Activated naive CD8-positive, alpha-beta T cell treated with anti-CD3 and anti-CD28 coated beads for 36 hours (primary cell): ENCODE measurements at places on chromosomes 1 and 21. TPM values are rescaled to one million over a fixed set of nuclear protein-coding genes. Genes with fewer than 3 reads are reported as not detected.

- H3K36me3 ChIP-seq = peaks cover 4% of the 10 kb centered on the region
- DNase-seq = no peak
- H3K4me3 ChIP-seq = no peak overlapping the region
- no peak overlapping the region for H3K27ac ChIP-seq
Measured at GRCh38 chr1:41773144-41773591, 145.6 kb downstream of the HIVEP3 start.

DNA sequence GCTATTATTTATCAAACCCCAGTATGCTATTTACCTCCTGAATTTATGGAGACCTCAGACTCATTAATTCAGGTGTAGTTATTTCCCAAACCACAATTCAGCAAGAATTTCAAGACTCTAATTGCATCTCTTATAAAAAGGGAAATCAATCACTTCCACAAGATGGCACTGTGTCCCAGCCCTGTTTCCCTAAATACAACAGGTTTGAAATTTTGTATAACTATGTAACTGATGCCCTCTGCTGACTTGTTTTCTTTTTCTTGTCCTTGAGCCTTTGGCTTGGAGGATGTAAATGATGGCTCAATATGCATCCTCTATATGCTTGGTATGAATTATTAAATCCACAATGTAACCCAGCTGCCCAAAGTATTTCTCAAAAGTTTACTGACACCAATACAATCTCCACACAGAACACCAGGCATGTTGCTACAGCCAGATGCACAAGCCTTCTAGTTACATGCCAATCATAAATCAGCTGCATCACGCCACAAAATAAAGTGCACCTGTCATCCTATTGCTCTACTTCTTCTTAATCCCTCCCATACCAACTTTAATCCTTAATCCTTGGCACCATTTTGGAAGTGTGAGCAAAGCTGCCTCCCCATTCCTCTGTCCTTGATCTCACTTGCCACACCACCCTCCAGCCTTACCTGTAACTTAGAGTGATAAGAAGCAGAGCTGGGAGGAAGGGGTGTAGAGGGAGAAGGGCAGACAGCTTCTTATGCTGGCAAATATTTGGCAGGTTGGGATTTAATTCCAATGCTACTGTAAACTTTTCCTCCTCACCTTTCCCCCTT, 9.0 kb downstream of the C1orf105 start:
- H3K27ac ChIP-seq = no peak overlapping the region
- H3K27me3 ChIP-seq = no peaks in the 10 kb centered on the region
- H3K4me1 ChIP-seq = peaks cover 35% of the 10 kb centered on the region
- H3K4me3 ChIP-seq = no peak overlapping the region
- peaks cover 11% of the 10 kb centered on the region for H3K36me3 ChIP-seq

- peaks cover 5% of the 10 kb centered on the region for H3K4me1 ChIP-seq
- no peak overlapping the region for H3K27ac ChIP-seq
- H3K36me3 ChIP-seq = no peaks in the 10 kb centered on the region
- H3K27me3 ChIP-seq = peaks cover 14% of the 10 kb centered on the region
Measured at GRCh38 chr1:232329103-232329813, 300.7 kb downstream of the SIPA1L2 start.

DNA sequence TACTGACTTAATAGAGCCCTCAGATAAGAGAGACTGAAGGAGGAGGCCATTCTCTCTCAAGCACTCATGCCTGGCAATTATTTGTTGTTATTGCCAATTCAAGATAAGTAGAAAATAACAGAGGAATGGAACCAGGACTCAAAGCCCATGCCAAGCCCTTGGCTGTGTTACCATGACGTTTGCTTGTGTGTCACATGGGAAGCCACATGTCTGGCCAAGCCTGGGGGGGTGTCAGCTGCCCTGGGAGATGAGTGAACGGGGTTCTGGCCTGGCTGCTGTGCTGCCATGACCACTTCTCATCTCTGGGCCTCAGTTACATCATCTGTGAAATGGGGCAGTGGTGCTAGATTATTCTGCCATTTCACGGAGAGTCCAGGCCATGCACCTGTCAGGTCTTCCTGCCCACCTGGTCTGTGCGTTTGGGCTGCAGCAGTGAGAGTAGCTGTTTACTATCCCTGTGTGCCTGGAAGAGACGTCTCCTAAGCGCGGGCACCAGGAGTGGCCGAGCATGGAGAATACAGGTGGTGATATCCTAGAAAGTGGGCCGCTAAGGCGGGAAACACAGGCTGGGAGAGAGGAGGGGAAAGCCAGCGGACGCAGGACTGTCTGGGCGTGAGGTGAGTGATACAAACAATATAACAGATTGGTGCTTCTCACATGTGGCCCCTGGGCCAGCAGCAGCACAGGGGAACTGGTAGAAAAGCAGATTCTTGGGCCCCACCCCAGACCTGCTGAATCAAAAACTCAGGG, 67.8 kb downstream of the MAN1C1 start:
- H3K27ac ChIP-seq = no peak overlapping the region
- peaks cover 34% of the 10 kb centered on the region for H3K4me1 ChIP-seq
- DNase-seq = no peak
- no peak overlapping the region for H3K4me3 ChIP-seq
- H3K36me3 ChIP-seq = peaks cover 8% of the 10 kb centered on the region
- H3K27me3 ChIP-seq = peaks cover 3% of the 10 kb centered on the region

DNA sequence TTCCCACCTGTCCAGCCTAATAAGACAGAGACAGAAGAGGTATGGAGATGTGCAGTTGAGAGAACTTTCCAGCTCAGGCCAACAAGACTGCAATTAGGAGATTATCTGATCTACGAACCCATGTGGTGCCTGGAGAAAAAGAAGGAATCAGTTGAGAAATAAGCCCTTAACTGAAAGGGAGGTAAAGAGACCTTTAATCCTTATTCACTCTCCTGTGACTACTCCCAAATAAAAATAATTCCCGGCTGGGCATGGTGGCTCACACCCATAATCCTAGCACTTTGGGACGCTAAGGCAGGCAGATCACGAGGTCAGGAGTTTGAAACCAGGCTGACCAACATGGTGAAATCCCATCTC, 31.9 kb upstream of the SARS1 start:
- no peak overlapping the region for H3K27ac ChIP-seq
- H3K27me3 ChIP-seq = no peaks in the 10 kb centered on the region
- no peaks in the 10 kb centered on the region for H3K36me3 ChIP-seq
- H3K4me3 ChIP-seq = no peak overlapping the region
- no peak for DNase-seq

GRCh38 chr1:58162952-58163550, 383.5 kb downstream of the OMA1 start:
- H3K27ac ChIP-seq = no peak overlapping the region
- no peak overlapping the region for H3K4me3 ChIP-seq
- H3K36me3 ChIP-seq = no peaks in the 10 kb centered on the region
- DNase-seq = peak; percentile 2
- H3K27me3 ChIP-seq = peaks cover 3% of the 10 kb centered on the region

DNA sequence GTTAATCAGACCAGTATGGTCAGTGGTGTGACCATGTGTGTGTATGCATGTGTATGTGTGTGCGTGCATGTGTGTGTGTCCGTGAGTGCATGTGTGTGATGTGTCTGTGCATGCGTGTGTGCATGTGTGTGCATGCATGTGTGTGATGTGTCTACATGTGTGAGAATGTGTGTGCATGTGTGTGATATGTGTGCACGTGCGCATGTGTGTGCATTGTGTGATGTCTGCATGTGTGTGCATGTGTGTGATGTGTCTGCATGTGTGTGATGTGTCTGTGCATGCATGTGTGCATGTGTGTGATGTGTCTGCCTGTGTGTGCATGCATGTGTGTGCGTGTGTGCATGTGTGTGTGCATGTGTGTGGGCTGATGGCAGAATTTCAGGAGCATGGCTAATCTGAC, 58.2 kb downstream of the SIK1 start:
- no peak overlapping the region for H3K4me3 ChIP-seq
- H3K27me3 ChIP-seq = no peaks in the 10 kb centered on the region
- no peaks in the 10 kb centered on the region for H3K4me1 ChIP-seq
- DNase-seq = no peak
- no peaks in the 10 kb centered on the region for H3K36me3 ChIP-seq

CADM3 gene
- not detected for total RNA-seq

- H3K36me3 ChIP-seq = no peaks in the 10 kb centered on the region
- H3K27ac ChIP-seq = no peak overlapping the region
- H3K27me3 ChIP-seq = peaks cover 20% of the 10 kb centered on the region
- DNase-seq = no peak
Measured at GRCh38 chr1:30169269-30169668, 554.1 kb downstream of the MATN1 start.

- H3K36me3 ChIP-seq = peaks cover 3% of the 10 kb centered on the region
- peaks cover 4% of the 10 kb centered on the region for H3K4me1 ChIP-seq
- H3K27me3 ChIP-seq = peaks cover 4% of the 10 kb centered on the region
- no peak overlapping the region for H3K4me3 ChIP-seq
Measured at GRCh38 chr1:208219098-208219658, 25.0 kb downstream of the PLXNA2 start.

DNA sequence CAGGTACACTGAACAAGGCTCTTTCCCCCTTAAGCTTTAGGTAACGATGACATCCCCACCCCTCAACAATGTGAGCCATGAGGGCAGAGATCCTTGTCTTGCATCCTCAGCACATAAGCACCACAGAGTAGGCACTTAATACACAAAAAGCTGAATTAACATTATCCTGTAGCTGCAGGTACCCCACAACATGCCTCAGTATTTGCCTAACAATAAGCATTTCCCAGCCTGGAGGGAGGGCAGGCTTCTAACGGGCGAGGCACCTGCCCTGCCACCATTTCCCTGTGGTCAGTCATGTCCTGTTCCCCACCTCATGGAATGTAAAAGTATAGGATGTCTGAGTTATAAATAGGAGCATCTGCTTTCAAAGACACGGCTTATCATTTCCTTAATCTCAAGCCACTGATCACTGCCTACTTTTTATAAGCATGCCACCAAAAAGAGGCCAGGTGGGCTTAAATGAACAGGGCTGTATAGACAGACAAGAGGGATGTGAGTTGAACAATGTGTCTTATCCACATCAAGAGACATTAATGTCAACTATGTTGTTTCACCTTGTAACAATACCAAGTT, 3.4 kb downstream of the CAPZB start:
- peaks cover 73% of the 10 kb centered on the region for H3K4me1 ChIP-seq
- H3K27me3 ChIP-seq = no peaks in the 10 kb centered on the region
- H3K36me3 ChIP-seq = peaks cover 21% of the 10 kb centered on the region

GRCh38 chr1:36778740-36779139, 255.6 kb downstream of the GRIK3 start:
- no peak overlapping the region for H3K4me3 ChIP-seq
- DNase-seq = no peak
- H3K36me3 ChIP-seq = no peaks in the 10 kb centered on the region
- H3K27ac ChIP-seq = no peak overlapping the region
